ENCODE measurements at places on chromosomes 3 and 15.

DNA sequence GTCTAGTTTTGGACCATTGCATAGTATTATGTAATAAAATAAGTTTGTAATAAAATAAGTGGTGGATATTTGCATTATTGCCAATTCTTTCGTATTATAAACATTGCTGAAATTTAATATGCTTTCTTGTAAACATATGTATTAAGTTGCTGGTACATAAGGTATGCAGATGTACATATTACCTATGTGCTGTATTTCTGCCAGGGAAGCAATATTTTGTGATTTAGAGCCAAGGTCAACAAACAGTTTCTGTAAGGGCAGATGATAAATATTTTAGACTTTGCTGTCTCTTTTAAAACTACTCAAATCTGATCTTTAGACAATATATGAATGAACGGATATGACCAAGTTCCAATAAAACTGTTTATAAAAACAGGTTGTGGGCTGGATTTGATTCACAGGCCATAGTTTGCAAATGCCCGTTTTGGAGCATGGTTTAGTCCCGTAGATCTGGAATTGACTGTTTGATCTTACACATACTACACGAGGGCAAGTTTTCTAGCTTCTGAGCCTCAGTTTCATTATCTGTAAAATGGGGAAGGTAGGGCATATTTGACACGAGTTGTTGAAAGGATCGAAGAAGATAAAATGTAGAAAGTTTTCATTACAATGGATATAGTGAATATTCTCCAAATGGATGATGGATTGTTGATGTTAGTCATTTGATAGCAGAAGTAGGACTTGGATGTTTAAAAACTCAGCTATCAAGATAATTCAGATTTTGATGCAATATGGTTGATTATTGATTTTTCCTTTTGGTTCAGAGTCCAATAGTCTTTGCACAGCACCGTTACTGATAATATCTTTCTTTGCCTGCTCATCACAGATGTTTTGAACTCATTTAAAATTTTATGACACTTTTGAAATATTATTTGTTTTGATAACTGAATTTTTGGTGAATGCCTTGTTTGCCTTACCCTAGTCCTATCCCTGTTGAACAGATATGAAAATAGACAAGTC lies 394.6 kb downstream of the FEZF2 start:
- DNase-seq, result no peak

- DNase-seq, result no peak
Observed at GRCh38 chr3:24520976-24521419, 26.3 kb upstream of the THRB start.

DNA sequence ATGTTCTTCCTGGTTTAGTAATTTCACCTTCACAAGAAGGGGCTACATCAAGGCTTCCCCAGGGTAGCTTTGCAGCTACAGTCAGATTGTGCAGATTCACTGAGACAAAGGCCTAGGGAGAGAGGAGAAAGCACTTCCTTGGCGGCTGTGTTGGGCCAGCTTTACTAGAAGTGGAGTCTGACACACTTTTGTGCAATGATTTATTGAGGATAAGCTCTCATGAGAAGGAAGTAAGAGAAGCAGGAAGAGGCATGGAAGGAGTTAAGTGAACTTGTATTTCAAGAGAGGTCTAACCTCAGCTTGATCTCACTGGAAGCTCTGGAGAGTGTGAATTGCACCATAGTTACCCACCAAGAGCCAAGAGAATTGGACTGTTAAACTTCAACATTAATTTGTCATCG lies 78.9 kb downstream of the TGFBR2 start:
- DNase-seq, result peak; percentile 42

DNA sequence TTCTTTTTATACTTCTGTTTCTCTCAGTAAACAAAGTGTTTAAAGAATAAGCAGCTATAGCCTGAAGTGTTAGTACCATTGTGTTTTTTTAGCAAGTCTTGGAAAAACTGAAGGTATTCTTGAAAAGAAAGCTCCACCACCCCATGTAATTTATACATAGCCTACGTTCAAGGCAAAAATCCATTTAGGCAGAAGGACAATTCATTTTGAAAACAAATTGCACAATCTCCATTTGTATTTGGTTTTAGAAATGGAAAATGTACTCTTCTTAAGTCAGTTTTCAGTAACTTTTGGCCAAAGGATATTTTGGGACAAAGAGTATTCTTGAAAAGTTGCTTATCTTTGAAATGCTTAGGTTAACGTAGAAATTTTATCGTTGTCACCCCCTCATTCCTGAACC lies 34.5 kb downstream of the PTPRG start:
- no peak for DNase-seq

DNA sequence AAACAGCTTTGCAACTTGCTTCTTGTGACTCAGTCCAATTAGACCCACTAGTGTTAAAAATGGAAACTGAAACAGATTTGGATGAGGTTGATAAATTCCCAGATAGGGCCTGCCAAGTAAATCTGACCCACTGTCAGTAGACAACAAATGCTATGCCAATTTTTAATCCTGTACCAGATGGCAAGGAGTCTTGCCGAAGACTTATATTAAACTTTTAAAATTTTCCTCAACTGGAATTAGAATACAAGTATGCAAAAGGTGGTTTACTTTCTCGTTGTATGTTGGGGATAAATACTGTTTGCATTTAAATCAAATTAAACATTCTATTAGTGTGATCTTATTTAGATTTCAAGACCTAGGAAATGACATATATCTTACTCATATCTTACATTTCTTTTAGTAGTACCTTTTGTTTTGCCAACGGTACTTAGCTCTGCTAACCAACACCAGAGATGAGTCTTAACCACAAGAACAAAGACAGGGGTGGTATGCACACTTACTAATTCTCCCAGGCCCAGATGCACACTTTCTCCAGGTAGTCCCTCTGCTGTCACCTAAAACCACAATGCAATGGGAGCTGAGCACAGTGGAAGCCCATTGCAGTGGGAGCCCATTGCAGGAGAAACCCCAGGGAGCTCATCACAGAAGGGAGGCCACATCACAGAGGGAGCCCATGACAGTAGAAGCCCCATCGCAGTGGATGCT lies 77.8 kb downstream of the WWTR1 start:
- DNase-seq, result peak; percentile 6

DNA sequence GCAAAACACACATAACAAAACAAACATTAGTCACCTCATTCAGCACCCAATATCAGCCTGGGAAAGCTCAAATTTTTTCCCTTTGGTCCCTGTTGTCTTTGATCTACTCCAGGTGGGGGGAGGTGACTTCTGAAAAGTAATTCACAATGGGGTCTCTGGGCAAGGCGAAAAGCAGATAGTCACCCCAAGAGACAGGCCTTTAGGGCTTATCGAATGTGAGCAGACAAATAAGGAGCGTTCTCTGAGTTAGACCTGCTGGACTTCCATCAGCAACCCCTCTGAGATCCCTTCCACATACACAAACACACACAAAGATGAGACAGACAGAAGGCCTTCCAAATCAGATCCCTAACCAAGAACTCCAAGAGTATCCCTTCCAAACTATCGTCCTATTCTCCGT lies 171.0 kb upstream of the SMAD3 start:
- no peak for DNase-seq

GRCh38 chr15:37792351-37792750 lies 142.1 kb upstream of the TMCO5A start:
- DNase-seq, result no peak

DNA sequence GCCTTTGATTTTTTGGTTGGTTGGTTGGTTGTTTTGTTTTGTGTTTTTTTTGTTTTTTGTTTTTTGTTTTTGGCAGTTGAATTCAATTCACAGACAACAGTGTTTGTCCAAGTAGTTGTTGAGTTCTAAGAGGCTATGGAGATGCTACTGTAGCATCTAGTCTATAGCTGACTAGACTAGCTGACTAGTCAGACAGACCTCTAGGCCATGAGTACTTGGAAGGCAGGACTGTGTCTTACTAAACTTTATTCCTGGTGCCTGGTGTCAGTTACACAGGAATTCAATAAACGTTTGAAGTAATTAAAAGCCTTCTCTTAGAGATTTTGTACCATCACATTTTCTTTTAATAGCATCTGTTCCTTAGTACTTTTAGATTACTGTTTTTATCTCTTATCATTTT lies 35.7 kb downstream of the RNF13 start:
- no peak for DNase-seq

- no peak for DNase-seq
Observed at GRCh38 chr3:120451272-120451761, 525 bp upstream of the FSTL1 start.

- no peak for DNase-seq
Observed at GRCh38 chr3:86949850-86950249, 41.1 kb downstream of the VGLL3 start.
